ENCODE measurements at places on chromosomes 11 and 22.

DNA sequence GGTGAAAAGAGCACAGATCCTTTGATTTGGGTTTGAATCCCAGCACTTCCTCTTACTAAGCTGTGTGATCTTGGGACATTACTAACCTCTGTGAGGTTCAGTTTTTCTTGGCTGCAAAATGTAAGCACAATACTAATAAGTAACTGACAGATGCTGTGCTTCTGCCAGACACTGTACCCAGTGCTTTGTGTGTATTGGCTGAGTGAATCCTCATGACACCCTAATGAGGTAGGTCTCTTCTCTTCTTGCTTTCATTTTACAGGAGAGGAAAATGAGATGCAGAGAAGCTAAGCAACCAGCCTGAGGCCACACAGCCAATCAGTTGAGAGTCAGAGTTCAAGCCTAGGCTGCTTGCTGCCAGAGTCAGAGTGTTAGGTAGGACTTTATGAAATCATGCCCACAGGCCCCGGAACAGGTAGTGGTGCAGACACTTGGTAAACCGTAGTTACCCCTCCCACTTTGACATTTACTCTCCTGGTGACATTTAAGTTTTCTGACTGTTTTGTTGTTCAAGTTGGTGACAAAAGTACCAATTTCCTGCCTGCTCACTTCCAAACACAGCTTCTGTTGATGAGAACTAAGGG lies 21.2 kb downstream of the PTPRJ start:
- DNase-seq: peak; percentile 57

- DNase-seq: no peak
Measured at GRCh38 chr11:113141010-113141409, 173.4 kb upstream of the TTC12 start.

GRCh38 chr11:17951685-17952388 lies 61.0 kb downstream of the SERGEF start:
- DNase-seq: no peak

DNA sequence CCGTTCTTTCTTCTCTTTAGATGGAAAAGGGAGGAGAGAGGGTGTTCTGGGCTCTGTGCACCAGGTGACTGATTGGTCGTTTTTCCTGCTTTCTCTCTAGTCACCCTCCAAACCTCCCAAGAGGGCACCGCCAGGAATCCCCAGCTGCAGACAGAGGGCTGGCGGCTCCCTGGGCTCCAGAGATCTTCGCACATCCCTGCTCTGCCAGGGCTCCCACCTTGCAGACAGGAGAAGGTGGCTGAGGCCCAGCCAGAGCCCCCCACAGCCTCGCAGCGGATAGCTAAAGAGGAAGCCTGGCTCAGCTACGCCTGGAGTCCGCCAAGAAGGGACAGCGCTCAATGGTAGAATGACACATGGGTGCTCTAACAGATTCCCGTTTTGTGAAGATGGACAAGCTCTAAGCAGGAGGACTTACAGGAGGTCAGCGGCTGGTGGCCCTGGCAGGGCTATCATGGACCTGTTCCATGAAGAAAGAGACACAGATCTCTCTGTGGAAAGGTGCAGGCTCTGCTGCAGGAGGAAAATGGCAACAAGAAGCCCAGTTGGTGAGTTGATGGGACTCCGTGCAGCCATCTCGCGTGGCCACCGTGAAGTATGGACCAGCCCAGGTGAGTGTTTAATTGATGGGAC lies 976.9 kb downstream of the BRD1 start:
- no peak for DNase-seq

- no peak for DNase-seq
Measured at GRCh38 chr11:88950975-88951374, 114.8 kb downstream of the GRM5 start.

- no peak for DNase-seq
Measured at GRCh38 chr11:16359369-16359768, 3.0 kb upstream of the SOX6 start.

DNA sequence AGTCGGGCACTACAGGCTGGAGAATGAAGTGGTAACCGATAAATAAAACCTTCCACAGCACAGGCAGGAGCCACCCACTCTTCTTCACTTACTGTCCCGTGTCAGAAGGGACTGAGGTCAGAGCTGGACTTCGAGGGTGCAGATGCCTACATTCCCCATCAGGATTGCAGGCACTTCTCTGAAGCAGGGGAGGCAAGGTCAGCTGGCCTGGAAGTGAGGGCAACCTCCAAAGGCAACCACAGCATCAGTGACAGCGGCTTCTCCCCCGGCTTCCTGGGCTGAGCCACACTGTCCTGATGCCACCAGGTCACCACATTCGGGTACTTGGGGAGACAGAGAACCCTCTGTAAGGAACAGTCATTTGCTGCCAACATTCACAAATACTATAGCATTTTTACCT lies 22.7 kb downstream of the TCIRG1 start:
- DNase-seq: no peak

GRCh38 chr11:111975076-111975806 lies 38.1 kb downstream of the DIXDC1 start:
- DNase-seq: no peak

- peak; percentile 38 for DNase-seq
Measured at GRCh38 chr11:82864268-82864667, 36.0 kb downstream of the PRCP start.

GRCh38 chr11:57482782-57483561 lies 22.6 kb downstream of the RTN4RL2 start:
- no peak for DNase-seq

- DNase-seq: no peak
Measured at GRCh38 chr11:10388574-10388973, 66.5 kb upstream of the AMPD3 start.

DNA sequence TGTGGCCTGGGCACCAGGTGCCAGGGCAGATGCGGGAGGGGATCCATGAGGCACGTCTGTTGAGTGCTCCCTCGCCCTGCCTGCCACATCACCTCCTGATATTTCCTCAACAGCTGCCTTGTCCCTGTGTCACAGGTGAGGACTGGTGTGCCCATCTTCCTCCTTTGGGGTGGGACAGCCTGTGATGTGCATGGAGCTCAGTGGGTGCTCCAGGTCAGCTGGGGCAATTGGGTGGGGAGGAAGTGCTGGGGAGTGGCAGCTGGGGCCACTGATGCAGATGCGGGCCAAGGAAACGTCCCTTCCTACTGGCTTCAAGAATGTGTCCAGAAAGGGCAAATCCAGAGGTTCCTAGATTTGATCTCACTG lies 83.6 kb downstream of the MORC2 start:
- no peak for DNase-seq

- no peak for DNase-seq
Measured at GRCh38 chr22:28448625-28449024, 231.0 kb downstream of the TTC28 start.

DNA sequence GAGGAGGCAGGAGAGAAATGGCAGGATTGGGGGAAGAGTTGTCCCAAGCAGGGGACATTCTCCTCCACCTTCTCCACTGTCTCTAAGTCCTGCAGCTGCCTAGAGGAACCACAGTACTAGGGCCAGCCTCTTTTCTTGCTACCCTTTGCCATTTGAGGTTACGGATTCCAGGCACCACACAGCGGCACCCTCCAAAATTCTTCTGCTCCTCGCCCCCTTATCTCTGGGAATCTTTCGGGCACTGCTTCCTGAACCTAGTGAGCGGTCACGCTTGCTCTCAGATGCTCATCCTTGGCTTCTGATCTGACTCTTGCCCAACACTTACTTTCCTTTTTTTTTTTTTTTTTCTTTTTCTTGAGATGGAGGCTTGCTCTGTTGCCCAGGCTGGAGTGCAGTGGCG lies 26.6 kb upstream of the XBP1 start:
- no peak for DNase-seq

Measured in mucosa of gallbladder (tissue), 1 donor.